ENCODE measurements at places on chromosomes 7 and 10. TPM values are rescaled to one million over a fixed set of nuclear protein-coding genes. Genes with fewer than 3 reads are reported as not detected.

TLL2 gene
- total RNA-seq: 0.14 TPM

- H3K27ac ChIP-seq: peak within 1 kb of the TSS; percentile 73
- H3K27me3 ChIP-seq: no peaks in the 10 kb centered on the region
Observed at GRCh38 chr7:74453322-74454011, at the start of gene GTF2IRD1. Gene GTF2IRD1 (plus strand): TSS chr7:74453906. CDS start chr7:74508081, 54,175 bp downstream.

DNA sequence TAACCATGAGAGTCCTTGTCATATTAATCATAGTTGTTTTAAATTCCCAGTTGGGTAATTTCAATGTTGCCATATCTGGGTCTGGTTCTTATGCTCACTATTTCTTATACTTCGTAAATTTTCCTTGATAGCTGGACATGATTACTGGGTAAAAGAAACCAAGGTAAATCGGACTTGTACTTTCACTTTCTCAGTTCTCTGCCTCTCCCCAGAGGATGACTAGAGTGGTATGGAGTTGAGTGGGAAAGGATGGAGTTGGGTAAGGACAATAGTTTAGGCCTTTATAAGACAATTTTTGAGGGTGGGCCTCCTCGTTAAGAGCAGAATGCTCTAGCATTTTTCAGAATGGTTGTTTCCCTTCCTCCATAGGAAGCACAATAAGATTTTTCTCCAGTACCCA, 106.1 kb downstream of the CRPPA start:
- H3K27me3 ChIP-seq: no peaks in the 10 kb centered on the region
- DNase-seq: no peak
- H3K27ac ChIP-seq: no peak overlapping the region
- no peaks in the 10 kb centered on the region for H3K4me1 ChIP-seq
- H3K36me3 ChIP-seq: no peaks in the 10 kb centered on the region
- H3K4me3 ChIP-seq: no peak overlapping the region

GRCh38 chr10:132674311-132674710, 111.6 kb downstream of the NKX6-2 start:
- DNase-seq: no peak
- no peak overlapping the region for H3K4me3 ChIP-seq
- peaks cover 10% of the 10 kb centered on the region for H3K4me1 ChIP-seq
- H3K27me3 ChIP-seq: no peaks in the 10 kb centered on the region

DNA sequence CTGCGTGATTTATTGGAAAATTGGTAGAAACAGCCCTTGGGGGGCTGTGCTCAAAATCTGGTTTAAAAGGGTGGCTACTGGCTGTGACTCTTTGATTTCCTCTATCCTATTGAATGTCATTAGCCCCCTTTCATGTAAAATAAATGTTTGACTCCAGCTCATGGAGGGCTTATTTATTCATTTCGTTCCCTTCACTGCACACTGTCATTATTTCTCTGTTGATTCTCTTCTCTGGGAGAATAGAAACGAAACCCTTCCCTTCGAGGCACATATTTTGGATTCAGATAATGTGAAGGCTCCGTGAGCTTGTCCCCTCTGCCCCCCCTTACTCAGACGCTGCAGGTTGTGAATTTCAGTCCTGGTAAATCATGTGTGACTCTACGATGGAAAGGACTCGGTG, 203.9 kb upstream of the GPR26 start:
- no peaks in the 10 kb centered on the region for H3K4me1 ChIP-seq
- H3K36me3 ChIP-seq: no peaks in the 10 kb centered on the region
- no peak overlapping the region for H3K4me3 ChIP-seq
- no peak overlapping the region for H3K27ac ChIP-seq
- H3K27me3 ChIP-seq: no peaks in the 10 kb centered on the region
- no peak for DNase-seq

TMEM184A gene
- total RNA-seq: 25.2 TPM

DNA sequence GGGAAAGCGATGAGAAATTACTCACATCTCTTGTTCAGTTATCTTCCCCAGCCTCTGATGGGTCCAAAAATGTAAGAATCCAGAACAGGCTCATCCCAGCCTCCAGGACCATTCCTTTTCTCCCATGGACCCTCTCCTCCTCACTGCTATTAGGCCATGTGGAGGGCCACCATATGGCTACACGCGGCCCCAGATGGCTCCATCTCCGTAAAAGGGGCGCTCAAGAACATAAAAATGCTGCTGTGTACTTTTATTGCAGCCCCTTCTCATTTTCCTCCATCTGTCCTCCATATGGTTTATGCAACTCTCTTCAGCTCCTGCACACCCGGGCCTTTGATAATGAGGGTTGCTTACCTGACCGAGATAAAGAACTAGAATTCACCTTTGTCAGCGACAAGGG, 166.2 kb downstream of the RAPGEF5 start:
- H3K4me3 ChIP-seq: no peak overlapping the region
- H3K27me3 ChIP-seq: no peaks in the 10 kb centered on the region
- peak overlapping the region; percentile 80 for H3K27ac ChIP-seq
- no peaks in the 10 kb centered on the region for H3K36me3 ChIP-seq

NUTM2E gene
- total RNA-seq: 0.24 TPM

GRCh38 chr7:111018960-111019736, 71.8 kb upstream of the LRRN3 start:
- no peaks in the 10 kb centered on the region for H3K27me3 ChIP-seq
- no peak overlapping the region for H3K4me3 ChIP-seq
- H3K27ac ChIP-seq: no peak overlapping the region
- DNase-seq: no peak

GRCh38 chr10:71197955-71198354, 14.4 kb upstream of the UNC5B start:
- H3K27me3 ChIP-seq: no peaks in the 10 kb centered on the region
- no peak overlapping the region for H3K27ac ChIP-seq
- H3K4me3 ChIP-seq: no peak overlapping the region
- DNase-seq: no peak
- no peaks in the 10 kb centered on the region for H3K4me1 ChIP-seq
- no peaks in the 10 kb centered on the region for H3K36me3 ChIP-seq

- H3K4me1 ChIP-seq: no peaks in the 10 kb centered on the region
- no peak overlapping the region for H3K4me3 ChIP-seq
- no peaks in the 10 kb centered on the region for H3K27me3 ChIP-seq
- no peak for DNase-seq
Observed at GRCh38 chr7:43522406-43523156, 60.3 kb upstream of the STK17A start.

DNA sequence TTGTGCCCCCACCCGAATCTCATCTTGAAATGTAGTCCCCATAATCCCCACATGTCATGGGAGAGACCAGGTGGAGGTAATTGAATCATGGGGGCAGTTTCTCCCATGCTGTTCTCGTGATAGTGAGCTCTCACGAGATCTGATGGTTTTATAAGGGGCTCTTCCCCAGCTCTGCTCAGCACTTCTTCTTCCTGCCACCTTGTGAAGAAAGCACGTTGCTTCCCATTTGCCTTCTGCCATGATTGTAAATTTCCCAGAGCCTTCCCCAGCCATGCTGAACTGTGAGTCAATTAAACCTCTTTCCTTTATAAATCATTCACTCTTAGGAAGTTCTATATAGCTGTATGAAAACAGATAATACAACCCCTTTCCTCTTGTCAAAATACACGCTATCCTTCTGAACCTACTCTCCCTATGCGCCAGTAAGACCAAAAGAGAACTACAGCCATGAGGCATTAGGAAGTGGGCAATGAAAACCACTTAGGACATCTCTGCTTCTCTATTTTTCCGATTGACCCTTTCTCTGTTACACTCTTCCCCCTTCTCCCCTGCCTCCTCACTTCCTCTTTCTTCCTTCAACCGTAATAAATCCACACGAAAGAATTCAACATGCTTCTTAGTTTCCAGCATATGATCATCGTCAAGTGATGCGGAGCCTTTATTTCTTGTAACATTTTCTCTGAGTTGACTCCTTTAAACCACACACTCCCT, 101.2 kb upstream of the WDR11 start:
- no peak overlapping the region for H3K27ac ChIP-seq
- no peaks in the 10 kb centered on the region for H3K4me1 ChIP-seq

RARRES2 gene
- 192 TPM for total RNA-seq

DNA sequence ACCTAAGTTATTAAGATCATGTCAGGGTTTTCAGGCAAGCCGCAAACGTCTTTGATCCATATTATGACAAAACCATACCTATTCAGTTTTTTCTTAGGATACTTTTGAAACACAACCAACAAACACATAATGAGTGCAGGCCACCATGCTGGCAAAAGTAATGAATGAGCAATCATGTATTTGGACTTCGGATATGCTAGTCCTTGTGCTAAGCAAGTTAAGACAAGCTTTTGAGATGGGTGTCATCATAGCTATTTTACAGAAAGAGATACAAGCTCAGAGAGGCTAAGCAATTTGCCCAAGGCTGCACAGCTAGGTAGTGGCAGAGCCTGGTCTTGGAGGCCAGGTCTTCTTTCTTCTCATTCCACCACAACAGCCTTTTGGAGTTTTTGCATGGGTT, 12.5 kb upstream of the KCNK18 start:
- no peak overlapping the region for H3K4me3 ChIP-seq
- no peaks in the 10 kb centered on the region for H3K36me3 ChIP-seq
- no peak for DNase-seq
- no peaks in the 10 kb centered on the region for H3K27me3 ChIP-seq
- H3K27ac ChIP-seq: no peak overlapping the region

DNA sequence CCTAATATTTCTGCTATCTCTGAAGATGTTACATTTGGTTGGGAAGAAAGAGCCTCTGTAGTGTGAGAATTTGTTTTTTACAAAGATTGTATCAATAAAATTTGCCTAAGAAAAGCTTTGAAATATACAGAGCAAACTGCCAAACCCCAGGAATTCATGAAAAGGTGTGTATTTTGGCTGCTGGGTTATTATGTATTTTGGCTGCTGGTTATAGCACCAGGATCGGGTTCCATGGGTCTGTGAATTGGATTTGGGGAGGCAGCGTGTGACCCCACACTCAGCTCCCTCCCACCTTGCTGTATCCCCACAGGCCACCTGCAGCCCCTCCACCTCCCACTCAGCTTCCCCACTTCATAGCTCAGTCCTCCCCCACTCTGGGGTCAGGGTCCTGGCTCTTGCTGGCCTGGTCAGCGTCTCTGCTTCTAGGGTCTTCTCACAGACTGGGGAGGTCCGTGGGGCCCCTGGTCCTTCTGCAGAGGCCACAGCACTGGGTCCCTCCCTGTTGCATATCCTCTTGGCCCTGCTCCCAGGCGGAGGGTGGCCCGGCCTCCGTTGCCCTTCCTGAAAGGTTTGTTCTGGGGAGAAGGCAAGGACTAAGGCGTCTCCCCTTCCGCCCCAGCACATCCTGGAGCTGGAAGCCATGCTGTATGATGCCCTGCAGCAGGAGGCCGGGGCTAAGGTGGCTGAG, 24.0 kb upstream of the DPYSL4 start:
- H3K4me3 ChIP-seq: no peak overlapping the region
- DNase-seq: no peak
- no peak overlapping the region for H3K27ac ChIP-seq
- H3K4me1 ChIP-seq: no peaks in the 10 kb centered on the region
- H3K36me3 ChIP-seq: no peaks in the 10 kb centered on the region

GRCh38 chr10:62653254-62653653, 151.3 kb upstream of the ADO start:
- H3K4me3 ChIP-seq: no peak overlapping the region
- no peaks in the 10 kb centered on the region for H3K27me3 ChIP-seq
- H3K4me1 ChIP-seq: no peaks in the 10 kb centered on the region

DNA sequence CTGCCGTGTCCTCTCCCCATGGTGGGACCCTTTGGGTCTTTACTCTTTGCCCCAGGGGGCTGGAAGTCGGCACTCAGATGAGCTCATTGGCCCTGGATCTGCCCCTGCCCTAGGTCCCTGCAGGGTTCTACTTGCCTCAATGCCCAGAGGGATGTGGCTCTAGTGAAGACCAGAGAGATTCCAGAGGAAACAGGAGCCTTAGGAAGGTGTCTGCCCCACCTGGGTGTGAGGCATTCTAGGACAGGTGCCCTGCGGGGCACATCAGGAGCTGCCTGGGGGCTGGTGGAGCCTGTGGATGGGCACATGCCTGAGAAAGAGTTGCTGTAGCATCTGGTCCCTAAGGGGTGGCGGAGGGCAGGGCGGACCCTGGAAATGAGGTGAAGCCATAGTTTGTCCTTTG, 128.6 kb downstream of the ADCY1 start:
- no peak for DNase-seq
- no peak overlapping the region for H3K27ac ChIP-seq
- no peaks in the 10 kb centered on the region for H3K36me3 ChIP-seq
- no peaks in the 10 kb centered on the region for H3K27me3 ChIP-seq

- no peak overlapping the region for H3K27ac ChIP-seq
- H3K36me3 ChIP-seq: no peaks in the 10 kb centered on the region
- no peak overlapping the region for H3K4me3 ChIP-seq
- peaks cover 11% of the 10 kb centered on the region for H3K4me1 ChIP-seq
- DNase-seq: no peak
Observed at GRCh38 chr7:112052993-112053736, 153.0 kb downstream of the DOCK4 start.

Data from pancreas (tissue), 10 donors.